Activated T-cell treated with anti-CD3 and anti-CD28 coated beads, Interleukin-2, amount 50 U/mL, for 4 hours (primary cell): ENCODE measurements at places on chromosomes 5 and 9.

DNA sequence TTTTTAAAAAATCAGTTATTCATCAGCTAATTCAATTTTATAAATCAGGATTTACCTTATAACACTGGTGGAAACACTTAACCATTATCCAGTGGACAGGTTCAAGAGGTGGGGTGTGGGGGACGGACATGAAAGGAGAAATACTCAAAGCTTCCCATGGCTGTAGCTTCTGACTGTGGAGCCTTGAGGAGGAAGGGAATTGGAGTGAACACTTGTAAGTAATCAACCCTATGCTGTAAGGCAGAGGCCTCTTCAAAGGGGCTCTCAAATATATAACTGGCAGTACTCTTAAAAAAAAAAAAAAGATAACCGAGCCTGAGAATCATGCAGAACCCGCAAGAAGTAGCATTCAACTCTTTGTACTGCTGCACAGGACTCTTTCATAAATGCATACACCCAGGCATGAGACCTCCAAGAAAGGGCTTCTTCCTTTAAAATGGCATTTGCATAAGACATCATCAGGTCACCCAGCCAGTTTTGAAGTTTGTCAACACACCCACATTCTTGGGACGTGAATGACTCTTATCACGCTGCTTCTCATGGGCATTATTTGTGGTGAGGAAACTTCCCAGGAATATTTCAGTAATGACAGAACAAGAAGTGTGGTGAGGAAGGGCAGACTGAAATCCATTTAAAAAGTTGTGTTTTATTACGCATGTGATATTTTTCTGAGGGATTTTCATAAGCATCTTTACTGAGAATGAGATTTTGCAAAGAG is 8.1 kb downstream of the OSMR start:
- DNase-seq = no peak

DNA sequence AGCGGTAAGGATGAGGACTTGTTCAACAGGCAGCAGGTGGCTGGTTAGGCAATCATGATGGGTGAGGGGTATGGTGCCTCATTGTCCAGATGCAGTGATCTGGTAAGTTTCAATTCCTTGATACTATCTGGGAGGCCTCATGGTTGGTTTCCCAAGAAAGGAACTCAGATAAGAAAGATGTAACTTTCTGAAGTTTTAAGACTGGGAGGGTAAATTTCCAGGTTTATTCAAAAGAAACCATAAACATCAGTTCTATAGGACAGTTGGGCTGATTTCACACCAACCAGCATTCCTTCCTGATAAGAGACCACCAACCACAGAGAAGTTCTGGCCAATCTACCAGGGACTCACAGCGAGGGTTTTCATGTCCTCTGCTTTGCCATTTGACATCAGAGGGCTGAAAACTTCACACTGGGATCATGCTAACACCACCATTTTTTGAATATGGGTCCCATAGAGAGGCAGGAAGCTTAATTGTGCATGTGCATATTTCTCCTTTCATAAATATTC is 773 bp upstream of the AGGF1 start:
- DNase-seq = no peak

DNA sequence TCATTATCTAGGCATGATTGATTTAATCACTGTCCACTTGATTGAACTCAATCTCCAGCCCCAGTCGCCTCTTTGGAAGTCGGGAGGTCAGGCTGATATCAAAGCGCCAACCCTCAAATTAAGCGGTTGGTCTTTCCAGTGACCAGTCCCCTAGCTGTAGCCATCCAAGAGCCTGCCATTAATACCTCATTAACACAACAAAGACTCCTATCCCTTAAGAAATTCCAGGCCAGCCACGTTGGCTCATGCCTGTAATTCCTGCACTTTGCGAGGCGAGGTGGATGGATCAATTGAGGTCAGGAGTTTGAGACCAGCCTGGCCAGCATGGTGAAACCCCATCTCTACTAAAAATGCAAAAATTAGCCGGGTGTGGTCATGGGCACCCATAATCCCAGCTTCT is 27.4 kb upstream of the GCNT1 start:
- no peak for DNase-seq

- no peak for DNase-seq
These were observed 21.1 kb downstream of the TNPO1 start for GRCh38 chr5:72837524-72838096.

- no peak for DNase-seq
These were observed 306.6 kb downstream of the FBXL7 start for GRCh38 chr5:15806613-15807012.

- no peak for DNase-seq
These were observed 161.6 kb downstream of the ACTL7B start for GRCh38 chr9:108694170-108694569.

GRCh38 chr5:7047511-7048261 is 334.5 kb downstream of the TENT4A start:
- no peak for DNase-seq

DNA sequence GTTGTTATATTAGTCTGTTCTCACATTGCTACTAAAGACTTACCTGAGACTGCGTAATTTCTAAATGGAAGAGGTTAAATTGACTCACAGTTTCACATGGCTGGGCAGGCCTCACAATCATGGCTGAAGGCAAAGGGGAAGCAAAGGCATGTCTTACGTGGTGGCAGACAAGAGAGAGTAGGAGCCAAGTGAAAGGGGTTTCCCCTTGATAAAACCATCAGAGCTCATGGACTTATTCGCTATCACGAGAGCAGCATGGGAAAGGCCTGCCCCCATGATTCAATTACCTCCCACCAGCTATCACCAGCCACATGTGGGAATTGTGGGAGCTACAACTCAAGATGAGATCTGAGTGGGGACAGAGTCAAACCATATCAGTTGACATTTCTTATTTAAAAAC is 374.5 kb upstream of the RORB start:
- no peak for DNase-seq

GRCh38 chr5:67216564-67216963 is 20.0 kb upstream of the CD180 start:
- no peak for DNase-seq

GRCh38 chr5:80125962-80126480 is 90.9 kb downstream of the THBS4 start:
- no peak for DNase-seq

DNA sequence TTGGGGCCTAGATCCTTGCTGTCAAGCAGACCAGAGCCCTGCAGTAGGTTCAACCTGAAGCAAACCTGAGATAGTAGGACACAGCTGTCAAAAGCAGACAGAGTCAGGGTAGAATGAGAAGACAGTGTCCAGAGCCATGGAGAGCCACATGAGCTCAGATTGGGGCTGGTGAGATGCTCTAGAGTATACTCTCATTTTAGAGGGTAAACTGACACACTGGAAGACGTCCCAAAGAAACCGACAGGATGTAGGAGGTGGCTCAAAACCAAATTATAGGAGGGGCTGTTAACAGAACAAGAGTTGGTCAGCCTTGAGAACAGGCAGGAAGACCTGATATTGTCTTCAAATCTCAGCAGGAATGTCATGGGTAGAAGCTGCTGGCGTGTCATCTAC is 11.5 kb downstream of the CCDC69 start:
- DNase-seq = no peak

DNA sequence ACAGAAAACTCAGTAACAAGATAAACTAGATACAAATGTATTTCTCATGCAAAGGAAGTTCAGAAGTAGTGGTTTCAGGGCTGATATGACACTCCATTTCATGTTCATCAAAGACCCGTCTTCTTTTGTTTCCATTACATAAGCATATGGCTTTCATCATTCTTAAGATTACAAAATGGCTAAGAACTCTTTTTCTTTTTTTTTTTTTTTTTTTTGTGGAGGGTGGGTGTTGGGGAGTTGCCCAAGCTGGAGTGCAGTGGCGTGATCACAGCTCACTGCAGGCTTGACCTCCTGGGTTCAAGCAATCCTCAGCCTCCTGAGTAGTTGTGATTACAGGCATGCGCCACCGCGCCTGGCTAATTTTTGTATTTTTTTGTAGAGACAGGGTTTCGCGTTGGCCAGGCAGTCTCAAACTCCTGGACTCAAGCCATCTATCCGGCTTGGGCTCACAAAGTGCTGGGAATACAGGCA is 22.0 kb upstream of the PTBP3 start:
- no peak for DNase-seq

DNA sequence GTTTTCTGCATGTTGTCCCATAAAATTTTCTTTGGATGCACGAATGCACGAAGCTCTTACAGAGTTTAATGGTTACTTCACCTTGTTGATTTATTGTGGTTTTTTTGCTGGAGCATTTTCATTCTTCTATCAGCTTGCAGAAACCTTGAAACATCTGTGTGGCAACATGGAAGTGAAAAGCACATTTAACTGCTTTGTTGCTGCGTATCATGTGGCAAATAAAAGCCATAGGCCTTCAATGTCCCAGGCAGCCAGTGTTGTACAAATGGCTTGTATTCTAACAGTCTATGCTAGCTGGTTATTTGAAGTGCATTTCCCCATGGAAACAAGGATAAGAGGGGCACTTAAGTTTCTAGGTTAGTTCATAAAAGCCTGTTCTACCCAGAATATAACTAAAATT is 42.5 kb upstream of the RASGRF2 start:
- no peak for DNase-seq

DNA sequence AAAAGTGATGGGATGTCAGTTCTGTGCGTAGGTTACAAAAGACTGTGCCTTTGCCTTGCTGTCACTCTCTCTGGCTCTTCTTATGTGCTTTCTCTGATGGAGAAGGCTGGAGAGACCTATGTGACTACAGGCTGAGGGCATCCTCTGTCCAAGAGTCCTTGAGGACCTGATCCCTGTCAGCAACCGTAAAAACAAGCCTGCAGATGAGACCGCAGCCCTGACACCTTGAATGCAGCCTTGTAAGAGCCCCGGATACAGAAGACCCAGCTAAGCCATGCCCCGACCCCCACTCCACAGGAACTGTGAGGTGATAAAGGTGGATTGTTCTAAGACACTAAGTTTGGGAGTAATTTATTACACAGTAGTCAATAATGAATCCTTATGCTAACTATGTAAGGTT is 32.6 kb upstream of the FRRS1L start:
- DNase-seq = no peak

- no peak for DNase-seq
These were observed 218.6 kb upstream of the ANKRD55 start for GRCh38 chr5:56451742-56452141.

DNA sequence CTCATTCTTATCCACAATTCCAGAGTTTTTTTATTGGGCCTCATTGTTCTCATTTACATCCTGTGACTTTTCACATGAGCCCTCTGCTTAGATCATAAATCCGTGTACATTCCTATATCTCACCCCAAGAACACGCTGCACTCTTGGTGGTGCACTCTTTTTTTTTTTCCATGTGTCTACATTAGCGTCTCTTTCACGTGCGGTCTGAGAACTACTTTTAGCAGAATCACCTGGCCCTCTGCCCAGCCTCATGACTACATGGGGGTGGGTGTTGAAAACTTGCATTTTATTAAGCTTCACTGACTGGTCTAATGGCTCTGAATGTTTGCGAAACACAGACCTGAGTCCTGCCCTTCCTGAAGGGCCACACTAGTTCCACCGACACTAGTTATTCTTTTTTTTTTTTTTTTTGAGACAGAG is 18.6 kb downstream of the C9orf57 start:
- no peak for DNase-seq

DNA sequence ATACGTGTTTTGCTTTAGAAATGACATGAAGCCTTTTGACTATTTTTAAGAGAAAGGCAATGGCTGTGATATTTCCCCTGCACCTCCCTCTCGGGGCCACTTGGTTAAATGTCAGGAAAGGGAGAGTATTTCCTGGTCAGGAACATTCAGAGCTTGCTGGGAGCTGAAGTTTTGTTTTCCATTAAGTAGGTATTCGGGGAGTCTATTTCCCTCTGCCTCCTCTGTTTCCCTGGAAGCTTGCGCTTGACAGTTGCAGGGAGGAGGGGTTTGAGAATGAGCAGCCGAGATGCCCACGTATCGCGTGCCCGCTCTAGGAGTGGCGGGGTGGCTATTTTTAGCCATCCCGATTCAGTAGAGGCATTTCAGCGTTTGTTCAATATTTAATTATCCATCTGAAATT is 6.7 kb downstream of the DAB2IP start:
- DNase-seq = no peak

DNA sequence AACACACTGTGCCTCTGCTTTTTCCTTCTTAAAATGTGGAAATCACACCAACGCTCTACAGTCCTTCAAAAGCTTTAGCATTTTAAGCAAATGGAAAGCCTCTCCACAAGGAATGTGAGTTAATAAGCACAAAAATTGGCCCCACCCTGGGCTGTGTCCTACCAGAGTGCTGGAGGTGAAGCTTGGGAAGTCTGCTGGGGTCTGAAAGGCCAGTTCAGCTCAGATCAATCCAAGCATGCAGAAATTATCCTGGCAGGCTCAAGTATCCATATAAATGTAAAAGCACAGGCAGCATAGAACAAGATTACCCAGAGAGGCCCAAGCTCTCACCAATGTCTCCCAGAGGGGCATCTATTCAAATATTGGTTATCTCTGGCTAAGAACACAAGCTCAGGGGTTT is 98.5 kb downstream of the ESM1 start:
- DNase-seq = no peak

DNA sequence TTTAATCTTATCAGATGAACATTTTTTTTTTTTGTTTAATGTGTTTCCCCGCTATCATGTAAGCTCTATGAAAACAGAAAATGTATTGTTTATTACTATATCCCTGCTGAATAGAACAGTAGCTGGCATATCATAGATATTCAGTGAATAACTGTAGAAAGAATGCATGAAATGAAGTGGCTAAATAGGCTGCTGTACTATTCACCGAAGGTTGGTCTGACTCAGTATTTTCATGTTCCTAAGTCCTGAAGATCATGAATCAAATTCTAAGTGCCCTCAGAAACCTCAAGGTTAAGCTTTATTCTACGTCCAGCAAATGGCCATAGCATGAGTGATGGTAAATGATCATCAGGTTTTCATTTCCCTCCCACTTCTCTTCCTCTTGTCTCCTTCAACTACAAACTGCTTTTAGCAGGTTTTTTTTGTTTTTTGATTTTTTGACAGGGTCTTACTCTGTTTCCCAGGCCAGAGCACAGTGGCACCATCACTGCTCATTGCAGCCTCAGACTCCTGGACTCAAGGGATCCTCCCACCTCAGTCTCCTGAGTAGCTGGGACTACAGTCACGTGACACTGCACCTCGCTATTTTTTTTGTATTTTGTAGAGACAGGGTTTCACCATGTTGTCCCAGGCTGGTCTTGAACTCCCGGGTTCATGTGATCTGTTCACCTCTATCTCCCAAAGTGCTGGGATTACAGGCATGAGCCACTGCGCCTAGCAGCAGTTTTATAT is 19.1 kb upstream of the ZFAND5 start:
- DNase-seq = no peak

DNA sequence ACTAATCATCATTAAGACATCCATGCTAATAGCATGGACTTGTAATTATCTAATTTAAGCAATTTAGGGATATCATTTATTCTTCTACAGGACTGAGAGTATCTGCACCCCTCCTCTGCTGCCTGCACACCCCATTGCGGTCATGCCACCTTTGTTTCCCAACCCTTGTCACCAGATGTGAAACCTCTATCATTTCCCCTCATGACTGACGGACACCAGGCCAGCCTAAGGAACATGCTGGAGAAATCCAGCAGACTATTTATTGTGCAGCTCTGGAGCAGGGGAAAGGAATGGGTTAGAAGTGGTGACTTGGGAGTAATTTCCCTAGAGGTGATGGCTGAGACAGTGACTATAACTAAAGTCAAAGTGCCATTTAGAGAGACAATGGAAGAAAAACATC is 40.7 kb downstream of the UGCG start:
- DNase-seq = no peak

GRCh38 chr9:98962181-98962560 is 18.5 kb downstream of the COL15A1 start:
- no peak for DNase-seq
